ENCODE measurements at places on chromosomes 3 and 15.

- no peak for DNase-seq
These were observed 17.1 kb upstream of the ABTB1 start for GRCh38 chr3:127655641-127656040.

- DNase-seq, result no peak
These were observed 455.6 kb upstream of the PROK2 start for GRCh38 chr3:72240531-72240930.

DNA sequence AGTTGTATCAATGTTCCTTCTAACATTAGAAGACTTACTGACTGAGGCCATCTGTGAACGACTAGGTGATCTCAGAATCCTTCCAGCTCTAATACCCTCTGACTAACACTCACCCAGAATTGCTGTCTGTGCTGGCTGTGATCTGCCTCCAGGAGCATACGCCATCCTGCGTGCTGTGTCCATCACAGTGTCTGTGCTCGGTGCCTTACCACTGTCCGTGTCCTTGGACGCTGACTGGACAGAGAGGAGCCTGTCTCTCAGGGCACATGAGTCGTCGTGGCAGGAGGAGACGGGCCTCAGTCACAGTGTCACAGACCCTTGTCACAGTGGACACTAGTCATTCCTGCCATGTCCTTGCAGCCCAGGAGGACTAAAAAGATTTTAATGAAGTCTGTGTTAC, 83.1 kb downstream of the LMLN start:
- DNase-seq, result no peak

DNA sequence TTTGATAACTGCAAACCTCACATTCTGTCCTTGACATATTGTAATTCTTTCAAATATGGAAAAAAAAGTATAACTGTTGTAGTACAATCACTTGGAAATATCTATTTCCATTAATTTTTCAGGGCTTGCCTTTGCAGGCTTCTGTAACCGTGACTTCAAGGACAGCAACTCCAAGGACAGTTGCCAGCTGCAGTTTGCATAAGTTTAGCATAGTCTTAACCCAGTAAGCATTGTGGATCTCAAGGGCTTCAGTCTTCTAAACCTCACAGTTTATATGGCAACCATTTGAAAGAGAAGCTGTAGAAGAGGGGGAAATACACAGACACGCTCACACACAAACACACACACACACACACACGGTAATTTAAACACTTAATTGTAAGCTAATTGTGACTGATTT, 112.8 kb upstream of the GPR149 start:
- no peak for DNase-seq

- DNase-seq, result no peak
These were observed 7.7 kb upstream of the C15orf39 start for GRCh38 chr15:75193976-75194375.

GRCh38 chr3:156293566-156293965, 173.2 kb downstream of the KCNAB1 start:
- no peak for DNase-seq

DNA sequence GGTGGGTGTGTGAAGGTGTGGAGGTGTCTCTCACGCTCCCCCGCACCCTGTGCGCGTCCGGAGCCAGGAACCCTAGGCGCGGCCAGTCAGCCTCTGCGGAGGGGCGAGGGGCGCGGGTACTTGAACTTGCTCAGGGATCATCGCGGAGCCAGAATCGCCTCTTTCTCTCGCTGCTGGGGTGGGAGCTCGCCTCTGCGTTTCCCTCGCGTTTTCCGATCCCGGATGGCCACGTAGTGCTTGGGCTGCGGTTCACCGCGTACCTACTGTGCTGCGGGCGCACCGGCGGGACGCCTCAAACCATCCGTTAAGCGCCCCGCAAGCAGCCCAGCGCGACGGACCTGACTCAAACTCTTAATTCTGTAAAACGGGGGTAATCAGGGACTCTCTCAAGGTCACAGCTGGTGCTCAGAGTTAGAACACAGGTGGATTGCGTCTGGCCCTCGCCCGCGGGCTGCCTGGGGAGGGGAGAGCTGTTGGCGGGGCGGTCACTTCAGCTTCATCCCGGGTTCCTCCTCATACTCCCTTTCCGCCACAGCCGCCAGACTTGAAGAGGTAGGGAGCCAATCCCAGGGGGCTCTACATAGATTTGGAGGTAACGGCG, 686 bp downstream of the MYRIP start:
- no peak for DNase-seq

DNA sequence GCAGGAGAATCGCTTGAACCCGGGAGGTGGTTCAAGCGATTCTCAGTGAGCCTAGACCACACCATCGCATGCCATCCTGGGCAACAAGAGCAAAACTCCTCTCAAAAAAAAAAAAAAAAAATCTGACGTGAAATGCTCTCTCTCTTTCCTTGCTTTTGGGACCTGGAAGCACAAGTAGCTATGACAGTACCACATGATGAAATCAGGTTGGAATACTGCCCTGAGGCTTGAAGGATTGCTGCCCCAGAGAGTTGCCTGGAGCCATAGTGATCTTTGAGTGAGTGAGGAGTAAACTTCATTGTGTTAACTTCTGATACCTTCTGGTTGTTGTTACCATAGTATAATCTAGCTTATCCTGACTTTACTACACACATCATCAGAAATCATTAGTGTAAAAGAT, 23.3 kb downstream of the AKAP13 start:
- DNase-seq, result peak; percentile 46

GRCh38 chr3:108907194-108907593, 46.5 kb downstream of the GUCA1C start:
- DNase-seq, result no peak

DNA sequence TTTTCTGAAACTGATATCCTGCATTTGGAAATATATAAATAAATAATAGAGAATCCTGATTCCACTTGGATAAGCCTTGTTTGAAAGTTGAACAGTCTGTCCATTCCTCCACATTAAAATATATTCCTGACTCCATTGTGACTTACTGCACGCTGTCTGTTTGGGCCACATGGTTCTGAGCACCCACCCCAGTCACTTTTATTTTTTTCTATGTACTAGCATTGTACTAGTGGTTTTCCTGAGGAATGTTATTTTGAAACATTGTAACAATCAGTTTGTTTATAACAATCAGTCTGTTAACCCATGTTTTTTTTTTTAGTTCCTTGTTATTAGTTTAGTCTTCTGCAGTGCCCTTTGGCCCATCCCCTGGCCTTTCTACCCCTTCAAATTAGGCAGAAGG, 87.4 kb upstream of the CCNL1 start:
- no peak for DNase-seq

DNA sequence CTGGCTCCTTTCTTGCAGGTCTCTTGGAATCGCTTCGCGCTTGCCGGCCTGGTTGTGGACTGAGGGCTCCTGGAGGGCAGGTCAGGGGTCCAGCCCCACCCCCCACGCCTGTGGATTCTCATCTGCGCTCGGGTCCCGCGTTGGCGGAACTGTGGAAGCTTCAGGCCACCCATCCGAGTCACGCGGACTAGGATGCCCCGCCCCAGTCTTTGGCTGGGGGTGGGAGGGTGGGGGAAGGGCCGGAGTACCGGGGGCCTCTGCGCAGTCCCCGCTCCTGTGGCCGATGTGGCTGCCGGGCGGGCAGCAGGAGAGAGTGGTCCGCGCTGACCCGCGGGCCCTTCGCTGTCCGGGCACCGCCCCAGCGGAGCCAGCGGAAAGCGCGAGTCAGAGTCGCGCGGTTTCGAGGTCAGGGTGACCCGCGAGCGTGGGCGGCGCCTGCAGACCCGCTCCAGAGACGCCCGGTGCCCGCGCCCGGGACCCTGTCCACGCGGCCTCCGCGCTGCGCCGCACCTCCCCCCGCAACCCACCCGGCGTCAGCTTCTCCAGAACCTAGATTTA, 114.2 kb downstream of the KLF13 start:
- no peak for DNase-seq
